Central memory CD8-positive, alpha-beta T cell (primary cell): ENCODE measurements at places on chromosomes 16 and 17.
A peak's percentile ranks its signal among the peaks of the same experiment; 100 is the strongest.

DNA sequence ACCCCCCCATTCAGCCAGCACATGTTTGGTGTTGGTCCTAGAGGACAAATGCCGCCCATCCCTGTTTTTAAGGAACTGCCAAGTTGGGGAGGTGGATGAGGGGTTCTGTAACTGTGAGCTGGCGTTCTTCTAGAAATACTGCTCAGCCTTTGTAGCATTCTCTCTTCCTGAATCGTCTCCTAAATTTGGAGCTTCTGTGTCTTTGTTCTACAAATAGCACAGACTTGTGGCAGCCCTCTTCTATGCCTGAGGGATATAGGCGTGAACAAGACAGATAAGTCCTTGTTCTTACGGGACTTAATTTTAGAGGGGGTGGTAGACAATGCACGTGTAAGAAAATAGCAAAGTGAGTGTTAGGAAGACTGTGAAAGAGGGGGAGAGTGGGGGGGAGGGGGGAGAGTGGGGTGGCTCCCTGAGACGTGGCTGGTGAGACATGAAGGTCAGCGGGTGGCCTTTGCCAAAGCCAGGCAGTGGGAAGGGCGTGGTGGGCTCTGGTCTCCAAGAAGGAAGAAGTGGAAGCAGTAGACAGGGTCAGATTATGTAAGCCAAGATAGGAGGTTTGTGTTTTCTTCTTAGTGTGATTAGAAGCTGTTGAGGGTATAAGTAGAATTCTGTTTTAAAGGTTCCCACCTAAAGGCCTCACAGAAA lies 9.9 kb downstream of the MFSD11 start:
- no peak overlapping the region for H3K4me3 ChIP-seq
- H3K27me3 ChIP-seq: no peaks in the 10 kb centered on the region
- no peak overlapping the region for H3K27ac ChIP-seq
- H3K36me3 ChIP-seq: peaks cover 23% of the 10 kb centered on the region
- H3K4me1 ChIP-seq: peaks cover 10% of the 10 kb centered on the region
- no peak for DNase-seq

DNA sequence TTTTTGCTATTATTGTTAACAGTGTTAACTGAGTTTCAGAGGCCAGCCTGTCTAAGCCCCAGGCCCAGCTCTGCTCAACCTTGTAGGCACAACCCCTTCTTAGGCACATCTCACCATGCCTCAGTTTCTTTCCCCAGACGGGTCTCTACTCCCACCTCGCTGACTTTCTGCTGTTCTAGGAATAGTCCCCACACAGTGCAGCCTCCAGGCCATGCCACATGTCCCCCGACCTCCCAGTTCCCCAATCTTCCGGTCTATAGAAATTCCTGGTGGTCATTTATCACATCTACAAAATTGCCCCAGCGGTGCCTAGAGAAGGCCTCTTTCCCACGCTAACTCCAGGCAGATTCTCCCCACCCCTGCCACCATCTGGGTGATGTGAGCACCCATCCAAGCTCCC lies 34.8 kb downstream of the ADGRG5 start:
- DNase-seq: no peak
- peak overlapping the region; percentile 93 for H3K27ac ChIP-seq
- H3K4me1 ChIP-seq: peaks cover 58% of the 10 kb centered on the region
- no peaks in the 10 kb centered on the region for H3K27me3 ChIP-seq
- H3K36me3 ChIP-seq: peaks cover 14% of the 10 kb centered on the region
- H3K4me3 ChIP-seq: peak overlapping the region; percentile 61

DNA sequence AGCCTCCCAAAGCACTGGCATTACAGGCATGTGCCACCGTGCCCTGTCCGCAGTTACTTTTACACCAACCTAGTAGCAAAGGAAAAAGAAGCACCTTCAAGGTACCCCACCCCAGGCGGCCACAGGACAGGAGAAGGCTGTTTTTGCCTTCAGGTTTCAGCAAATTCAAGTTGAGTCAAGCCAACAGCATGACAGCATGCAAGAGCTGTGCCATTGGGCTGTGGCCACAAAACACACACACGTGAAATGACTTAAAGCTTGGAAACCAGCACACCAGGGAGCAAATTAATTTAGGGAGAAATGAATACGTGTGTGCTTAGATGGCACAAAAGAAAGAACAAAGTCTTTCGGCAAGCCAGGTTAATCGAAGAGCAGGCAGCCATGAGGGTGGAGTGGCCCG lies 39.7 kb downstream of the ERCC4 start:
- H3K4me3 ChIP-seq: no peak overlapping the region
- peaks cover 20% of the 10 kb centered on the region for H3K4me1 ChIP-seq
- no peak overlapping the region for H3K27ac ChIP-seq
- H3K27me3 ChIP-seq: peaks cover 50% of the 10 kb centered on the region
- no peak for DNase-seq

GRCh38 chr17:27244491-27245223 lies 49.3 kb upstream of the WSB1 start:
- peaks cover 6% of the 10 kb centered on the region for H3K4me1 ChIP-seq
- H3K27ac ChIP-seq: no peak overlapping the region
- H3K4me3 ChIP-seq: no peak overlapping the region
- no peaks in the 10 kb centered on the region for H3K36me3 ChIP-seq

DNA sequence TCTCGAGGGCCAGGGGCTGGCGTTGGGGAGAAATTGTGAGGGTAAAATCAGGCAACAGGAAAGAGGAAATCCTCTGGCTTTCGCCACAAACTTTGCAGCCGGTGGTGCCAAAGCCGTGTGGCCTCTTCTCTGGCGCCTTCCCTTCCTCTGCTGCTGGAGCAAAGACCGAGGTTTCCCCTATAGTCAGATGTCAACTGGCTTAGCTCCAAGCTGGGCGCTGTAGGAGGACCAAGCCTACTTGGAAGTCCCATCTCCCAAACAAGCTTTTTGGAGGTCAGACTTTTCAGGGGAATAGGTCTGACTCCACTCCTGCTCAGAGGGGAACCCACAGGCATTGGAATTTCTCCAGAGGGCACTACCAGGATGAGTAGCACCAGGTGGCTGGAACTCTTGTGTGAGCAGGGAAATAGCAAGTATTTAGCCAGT lies 5.0 kb downstream of the IGFBP4 start:
- H3K36me3 ChIP-seq: peaks cover 15% of the 10 kb centered on the region
- no peak for DNase-seq
- H3K4me3 ChIP-seq: no peak overlapping the region
- no peak overlapping the region for H3K27ac ChIP-seq
- peaks cover 26% of the 10 kb centered on the region for H3K4me1 ChIP-seq
- no peaks in the 10 kb centered on the region for H3K27me3 ChIP-seq
